ENCODE measurements at places on chromosomes 11 and 22.

DNA sequence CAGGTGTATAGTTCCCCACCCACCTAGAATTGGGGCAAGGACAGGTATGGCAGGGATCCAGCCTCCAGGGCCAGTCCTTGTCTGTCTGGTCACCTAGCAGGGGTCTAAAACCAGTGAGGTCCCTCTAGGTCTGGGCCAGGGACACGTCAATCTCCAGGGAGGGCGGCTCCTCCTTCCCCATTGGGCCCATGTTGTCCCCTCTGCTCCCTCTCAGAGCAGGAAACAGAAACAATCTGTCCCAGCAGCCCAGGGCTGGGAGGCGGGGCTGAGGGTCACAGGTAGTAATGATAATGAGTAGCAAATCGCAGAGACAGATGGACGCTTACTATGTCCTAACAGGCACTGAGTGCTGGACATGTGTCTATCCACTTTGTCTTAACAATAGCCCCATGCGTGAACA is 22.8 kb upstream of the SYT7 start:
- DNase-seq, result no peak

- DNase-seq, result no peak
These were observed 42.6 kb downstream of the ACER3 start for GRCh38 chr11:76903325-76903724.

DNA sequence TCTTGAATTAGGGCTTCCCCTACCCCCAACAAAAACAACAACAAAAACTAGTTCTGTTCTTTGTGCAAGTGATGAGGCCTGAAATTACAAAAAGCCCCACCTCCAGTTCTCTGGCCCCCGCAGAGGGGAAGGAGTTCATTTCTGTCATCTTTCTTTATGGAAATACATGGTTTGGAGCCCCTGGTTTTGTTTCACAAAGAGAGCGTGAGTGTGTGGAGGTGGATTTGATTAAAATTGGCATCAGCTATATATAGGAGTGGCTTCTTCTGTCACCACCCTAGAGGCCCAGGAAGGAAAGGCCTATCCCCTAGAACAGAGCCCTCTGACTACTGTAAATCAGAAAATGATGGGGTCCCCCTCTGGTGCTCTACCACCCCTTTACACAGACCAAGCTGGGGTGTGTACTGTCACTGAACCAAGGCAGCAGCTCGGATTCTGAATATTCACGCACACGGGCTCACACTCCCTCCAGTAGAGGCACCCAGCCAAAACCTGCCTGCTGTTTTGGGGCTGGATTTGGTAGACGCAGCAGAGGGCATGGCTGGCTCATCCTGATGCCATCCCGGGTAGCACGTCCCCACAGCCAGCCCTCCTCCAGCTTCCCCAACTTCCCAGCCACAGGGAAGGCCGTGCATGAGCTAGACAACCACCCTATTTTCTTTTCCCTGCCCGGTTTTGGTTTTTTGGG is 19.4 kb downstream of the RCOR2 start:
- peak; percentile 83 for DNase-seq

DNA sequence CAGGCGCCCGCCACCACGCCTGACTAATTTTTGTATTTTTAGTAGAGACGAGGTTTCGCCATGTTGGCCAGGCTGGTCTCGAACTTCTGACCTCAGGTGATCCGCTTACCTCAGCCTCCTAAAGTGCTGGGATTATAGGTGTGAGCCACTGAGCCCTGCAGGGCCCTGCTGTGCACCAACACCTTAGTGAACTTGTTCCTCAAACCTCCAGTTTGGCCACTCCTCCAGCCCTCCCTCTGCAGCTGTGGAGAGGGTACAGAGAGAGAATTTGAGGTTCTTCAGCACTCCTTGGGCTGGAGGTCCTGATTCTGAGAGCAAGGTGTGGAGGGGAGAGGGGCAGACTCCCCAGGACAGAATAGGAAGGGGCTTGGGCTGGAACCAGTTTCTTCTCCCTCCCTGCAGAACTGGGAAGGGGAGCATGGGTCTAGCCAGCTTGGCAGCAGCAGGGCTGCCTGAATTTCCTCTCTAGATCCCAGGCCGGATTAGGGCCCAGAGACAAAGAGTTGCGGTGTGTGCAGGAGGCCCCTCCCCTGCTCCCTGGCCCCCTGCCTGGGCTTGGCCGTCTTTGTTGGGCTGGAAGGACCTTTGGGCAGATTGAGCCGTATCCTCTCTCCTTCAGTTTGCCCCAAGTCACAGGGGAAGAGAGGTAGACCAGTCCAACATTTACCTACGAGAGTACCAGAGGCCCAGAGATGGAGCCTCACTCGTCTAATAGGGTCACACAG is 2.3 kb upstream of the PEX16 start:
- peak; percentile 14 for DNase-seq

DNA sequence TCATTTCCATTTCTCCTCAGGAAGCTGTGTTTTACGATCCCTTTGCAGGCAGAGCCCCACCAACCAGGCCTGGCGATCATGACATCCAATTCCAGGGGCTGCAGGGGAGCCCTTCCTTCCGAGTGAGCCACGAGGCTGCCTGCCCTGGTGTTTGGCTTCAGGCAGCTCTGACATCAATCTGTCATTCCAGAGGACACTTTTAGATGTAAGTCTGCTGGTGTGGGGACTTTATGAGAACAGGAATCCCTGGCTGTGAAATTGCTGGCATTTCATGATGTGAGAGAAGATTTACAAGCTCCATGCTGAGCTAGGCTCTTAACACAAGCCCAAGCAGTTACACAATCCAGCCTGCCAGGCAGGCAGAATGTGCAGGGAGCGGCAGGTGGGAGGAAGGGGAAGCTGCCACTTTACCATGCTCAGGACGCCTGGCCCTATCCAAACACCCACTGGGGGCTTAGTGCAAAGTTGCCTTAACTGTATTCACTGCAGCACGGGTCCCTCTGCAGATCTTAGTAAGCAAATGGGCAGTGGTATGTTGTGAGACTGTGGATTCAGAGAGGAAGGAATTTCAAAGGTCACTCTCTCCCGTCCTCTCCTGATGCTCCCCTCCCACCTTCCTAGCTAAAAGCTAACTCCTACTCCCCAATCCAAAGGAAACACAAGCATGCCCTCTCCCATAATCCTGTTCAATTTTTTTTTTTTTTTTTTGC is 43.4 kb upstream of the MICAL2 start:
- DNase-seq, result peak; percentile 61

GRCh38 chr11:13208921-13209320 is 68.7 kb upstream of the BMAL1 start:
- no peak for DNase-seq

DNA sequence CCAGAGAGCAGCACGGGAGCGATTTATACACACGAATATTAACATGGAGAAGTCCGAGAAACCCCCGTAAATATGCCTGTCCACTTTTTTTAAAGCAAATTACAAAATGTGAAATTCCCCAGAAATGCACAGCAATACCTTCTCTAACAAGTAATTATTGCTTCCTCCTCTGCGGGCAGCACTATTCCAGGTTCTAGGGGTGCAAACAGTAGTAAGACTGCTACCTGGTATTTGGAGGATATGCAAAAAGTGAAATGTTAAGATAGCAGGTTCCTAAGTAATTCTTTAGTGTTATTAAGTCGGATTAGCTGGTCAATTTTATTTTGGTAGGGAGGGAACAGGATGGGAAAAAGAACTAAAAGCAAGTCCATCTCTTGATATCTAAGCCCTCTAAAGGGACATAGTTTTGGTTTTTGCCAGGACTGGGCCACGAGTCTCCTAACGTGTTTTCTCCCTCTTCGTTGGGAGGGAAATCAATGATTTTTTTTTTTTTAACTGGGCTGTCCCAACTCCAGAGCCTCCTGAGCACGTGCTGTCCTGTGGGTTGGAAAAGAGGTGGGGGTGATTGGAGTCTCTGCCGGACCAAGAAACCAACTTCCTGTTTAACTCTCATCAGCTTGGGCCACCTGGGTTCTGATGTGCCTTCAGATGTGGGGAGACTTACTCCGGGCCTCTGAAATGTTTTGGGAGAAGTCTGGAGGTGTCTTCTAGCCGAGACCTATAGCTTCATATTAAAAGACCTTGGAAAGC is 1.7 kb upstream of the XBP1 start:
- no peak for DNase-seq

GRCh38 chr11:6570691-6571427 is 32.6 kb downstream of the RRP8 start:
- peak; percentile 26 for DNase-seq

DNA sequence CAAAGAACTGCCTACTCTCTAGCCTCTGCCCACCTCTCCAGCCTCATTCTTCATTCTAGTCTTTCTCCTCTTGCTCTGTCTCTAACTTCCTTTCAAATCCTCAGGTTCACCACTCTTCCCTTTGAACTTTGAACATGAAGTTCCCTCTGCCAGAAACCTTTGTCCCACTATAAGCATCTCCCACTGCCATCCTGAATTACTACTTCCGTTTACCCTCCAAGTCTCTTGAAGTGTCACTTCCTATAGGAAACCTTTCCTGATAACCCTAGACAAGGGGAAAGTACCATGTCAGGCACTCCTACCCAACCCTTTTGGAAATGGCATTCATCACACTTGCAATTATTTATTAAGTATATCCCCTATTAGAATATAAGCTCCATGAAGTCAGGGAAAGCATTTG is 3.1 kb downstream of the RAB30 start:
- DNase-seq, result no peak

Measured in dorsolateral prefrontal cortex (tissue), 122 donors.